ENCODE measurements at places on chromosomes 1 and 21.

DNA sequence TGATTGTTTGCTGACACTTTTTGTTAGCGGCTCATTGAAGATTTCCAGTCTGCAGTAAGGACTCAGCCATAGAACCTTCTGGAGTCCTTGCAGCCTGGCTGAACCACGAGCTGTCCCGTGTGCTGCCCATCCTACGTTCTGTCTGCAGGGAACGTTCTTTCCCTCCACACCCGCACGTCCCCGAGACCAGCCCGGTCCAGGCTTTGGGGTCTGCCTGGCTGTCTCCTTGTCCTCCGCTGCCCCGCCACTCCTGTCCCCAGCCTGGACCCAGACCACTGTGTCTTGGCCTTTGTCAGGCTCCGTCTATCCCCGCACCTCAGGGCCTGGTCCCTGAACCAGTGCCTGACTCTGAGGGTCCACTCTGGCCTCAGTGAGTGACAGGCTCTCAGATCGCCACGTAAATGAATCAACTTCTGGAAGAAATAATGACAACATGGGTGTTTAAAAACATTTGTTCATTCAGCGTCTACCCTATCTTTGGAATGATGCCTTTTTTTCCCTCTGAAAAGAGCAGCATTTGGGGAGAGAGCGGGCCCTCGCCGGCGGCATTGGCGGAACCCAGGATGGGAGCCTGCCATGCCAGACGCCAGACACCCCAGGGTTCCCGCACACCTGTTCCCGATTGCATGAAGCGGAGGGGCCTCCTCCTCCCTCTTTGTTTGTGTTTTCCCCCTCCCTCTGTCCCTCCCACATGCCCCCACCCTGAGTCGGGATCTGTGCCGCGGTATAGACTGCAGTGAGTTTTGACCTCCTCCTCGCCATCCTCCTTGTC is 43.9 kb upstream of the C1orf174 start:
- no peak for DNase-seq

GRCh38 chr1:201363467-201363866 is 14.0 kb downstream of the TNNT2 start:
- DNase-seq: no peak

DNA sequence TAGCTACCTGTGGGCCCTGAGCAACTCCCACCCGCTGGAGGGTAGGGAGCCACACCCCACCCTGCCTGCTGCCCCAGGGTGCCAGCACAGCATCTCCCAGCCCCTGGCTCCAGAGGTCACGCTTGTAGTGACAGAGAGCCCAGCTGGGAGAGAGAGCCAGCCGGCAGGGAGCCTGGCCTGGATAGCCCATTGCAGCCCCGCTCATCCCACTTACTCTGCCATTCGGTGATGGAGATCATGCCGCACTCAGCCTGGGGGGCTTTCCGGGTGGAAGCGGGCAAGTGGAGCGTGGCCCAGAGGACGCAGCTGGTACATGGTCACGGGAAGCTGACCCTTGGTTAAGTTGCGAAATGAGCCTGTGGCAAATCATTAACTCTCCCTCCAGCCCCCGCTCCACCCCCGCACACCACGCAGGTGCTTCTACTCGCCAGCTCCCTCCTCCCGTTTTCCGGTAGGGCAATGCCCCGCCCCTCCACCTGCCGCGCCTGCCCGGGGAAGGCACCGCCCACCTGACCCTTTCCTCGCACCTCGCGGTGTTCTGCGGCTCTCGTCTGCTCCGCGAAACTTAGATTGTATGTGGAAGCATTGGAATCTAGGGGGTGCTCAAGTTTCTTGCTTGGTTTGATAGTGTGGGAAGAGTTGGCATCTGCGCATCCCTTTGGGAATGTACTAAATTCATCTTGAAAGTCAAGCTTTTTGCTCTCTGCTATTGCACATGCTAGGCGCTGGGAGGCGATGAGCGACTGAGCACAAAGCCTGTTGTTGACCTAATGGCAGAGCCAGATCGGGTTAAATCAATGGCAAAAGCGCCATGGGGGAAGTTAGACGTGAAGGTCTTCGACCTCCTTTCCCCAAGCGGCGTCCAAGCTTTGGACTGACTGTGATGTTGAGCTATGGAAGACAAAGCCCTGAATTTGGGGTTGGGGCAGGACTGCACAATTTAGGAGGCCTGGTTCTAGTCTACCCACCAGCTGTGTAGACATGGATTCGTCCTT is at the start of gene GOLT1A:
Gene GOLT1A (minus strand): TSS at position 321 of the 995 bp plus-strand sequence. CDS start 82 bp downstream, at position 239.
- peak; percentile 50 for DNase-seq

GRCh38 chr1:232764458-232765251 is 40.6 kb upstream of the MAP10 start:
- DNase-seq: no peak

DNA sequence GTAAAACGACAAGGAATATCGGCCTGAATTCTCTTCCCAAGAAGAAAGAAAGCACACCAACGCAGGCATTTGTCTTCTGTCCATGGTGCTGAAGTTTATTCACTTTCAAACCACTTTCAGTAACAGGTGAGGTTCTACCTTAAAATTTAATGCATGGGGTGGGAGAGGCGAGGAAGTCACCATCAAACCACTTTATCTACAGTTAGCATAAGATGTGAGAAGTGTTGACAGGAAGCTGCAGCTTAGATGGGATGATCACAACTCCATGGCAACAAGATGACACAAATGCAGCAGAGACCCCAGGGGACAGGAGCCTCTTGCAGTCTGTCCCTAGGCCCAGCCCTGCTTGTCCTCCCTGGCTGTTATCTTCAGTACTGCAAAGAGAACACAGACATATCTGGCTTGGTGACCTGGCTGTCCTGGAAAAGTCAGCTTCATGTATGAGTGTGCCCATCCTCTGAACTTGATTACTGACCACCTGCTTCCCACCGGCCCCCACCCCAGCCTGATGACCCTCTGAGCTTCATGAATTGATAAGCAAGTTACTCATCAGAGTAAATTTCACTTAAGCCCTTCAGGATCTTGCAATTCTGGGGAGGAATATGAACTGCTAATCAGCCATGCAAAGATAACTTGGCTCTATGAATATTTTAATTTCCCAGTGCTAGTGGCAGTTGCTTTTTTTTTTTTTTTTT is 1.8 kb downstream of the NPPA start:
- DNase-seq: no peak

Data from stimulated activated CD4-positive, alpha-beta T cell treated with anti-CD3 and anti-CD28 coated beads, Interleukin-1b, Interleukin-23, amount 100 ng/mL, for 48 hours (primary cell).